ENCODE measurements at places on chromosomes 7 and 10.
A peak's percentile ranks its signal among the peaks of the same experiment; 100 is the strongest.

DNA sequence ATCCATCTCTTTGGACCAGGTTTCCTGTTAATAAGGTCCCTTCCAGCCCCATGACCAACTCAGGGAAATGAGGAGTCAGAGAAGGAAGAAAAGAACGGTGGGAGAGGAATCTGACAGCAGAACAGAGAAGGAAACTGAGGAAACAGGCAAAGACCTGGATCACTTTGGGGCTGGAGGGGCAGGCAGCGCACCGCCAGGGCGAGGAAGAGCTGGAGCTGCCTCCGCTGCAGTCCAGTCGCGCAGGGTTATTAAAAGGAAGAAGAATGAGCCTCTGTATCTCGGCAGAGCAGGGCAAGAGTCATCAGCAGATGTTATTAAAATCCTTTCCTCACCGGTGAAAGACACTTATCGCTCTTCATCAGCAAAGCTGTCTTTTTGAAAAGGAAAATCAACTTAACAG lies 37.7 kb upstream of the R3HCC1L start:
- no peak for DNase-seq

DNA sequence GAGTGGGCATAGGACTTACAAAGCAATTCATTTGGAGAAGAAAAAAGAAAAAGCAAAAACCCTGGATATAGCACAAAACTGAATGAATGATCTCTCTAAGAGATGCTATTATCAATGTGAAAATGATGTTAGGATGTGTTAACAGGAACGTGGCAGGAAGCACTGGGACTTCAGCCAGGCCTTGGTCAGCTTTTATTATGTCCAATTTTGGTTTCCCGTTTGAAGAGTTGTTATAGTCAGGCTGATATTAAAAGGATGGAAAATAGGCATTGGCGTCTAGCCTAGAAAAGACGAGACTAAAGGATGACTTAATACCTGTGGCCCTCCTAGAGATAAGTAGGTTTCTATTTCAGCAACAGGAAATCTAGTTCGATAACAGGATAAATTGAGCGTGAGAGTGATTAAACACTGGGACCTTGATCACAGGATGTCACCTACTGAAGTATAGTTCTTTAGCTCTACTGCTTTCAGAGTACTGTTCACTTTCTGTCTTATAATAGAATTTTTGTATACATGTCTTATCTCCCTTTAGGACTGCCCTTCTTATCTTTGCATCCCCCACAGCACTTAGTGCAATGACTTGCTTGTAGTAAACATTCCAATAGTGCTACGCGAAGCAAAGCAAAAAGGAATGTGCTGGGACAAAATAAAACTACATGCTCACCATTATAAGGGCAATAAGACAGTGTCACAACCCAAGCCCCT lies 99.8 kb upstream of the AGBL3 start:
- peak; percentile 61 for DNase-seq

- no peak for DNase-seq
Measured at GRCh38 chr10:102616066-102616770, 28.1 kb upstream of the TRIM8 start.

- no peak for DNase-seq
Measured at GRCh38 chr10:79936625-79937615, 12.0 kb downstream of the SFTPD start.

GRCh38 chr7:2958416-2959102 lies 85.1 kb downstream of the CARD11 start:
- no peak for DNase-seq

- DNase-seq: no peak
Measured at GRCh38 chr7:6392712-6393666, 54.8 kb downstream of the DAGLB start.

- DNase-seq: no peak
Measured at GRCh38 chr7:139259142-139259541, 28.1 kb downstream of the UBN2 start.

DNA sequence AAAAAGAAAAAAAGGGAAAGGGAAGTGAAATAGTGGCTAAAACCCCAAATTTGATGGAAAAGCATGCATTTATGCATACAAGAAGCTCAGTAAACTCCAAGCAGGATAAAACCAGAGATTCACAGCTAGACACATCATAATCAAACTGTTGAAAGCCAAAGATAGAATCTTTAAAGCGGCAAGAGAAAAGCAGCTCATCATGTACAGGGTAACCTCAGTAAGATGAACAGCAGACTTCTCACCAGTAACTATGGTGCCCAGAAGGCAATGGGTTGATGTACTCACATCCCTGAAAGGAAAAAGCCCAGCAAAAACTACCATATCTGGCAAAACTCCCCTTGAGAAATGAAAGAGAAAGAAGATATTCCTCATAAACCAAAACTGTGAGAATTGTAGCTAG lies 60.4 kb downstream of the TPST1 start:
- no peak for DNase-seq

DNA sequence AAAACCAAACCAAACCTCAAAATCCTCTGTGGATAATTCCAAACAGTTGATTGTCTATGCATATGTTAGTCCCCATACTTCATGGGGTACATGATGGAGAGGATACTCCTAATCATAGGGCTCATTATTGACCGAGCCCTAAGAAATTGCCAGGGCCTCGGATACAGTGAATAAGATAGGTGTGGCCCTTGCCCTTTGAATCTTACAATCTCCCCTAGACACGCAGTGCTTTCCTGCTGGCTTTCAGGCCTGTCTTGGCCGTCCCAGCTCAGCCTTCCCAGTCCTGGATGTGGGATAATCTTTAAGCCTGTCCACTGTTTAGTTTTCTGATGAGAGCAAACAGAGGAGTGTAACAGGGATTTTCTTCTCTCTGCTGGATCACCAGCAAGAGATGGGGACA lies 161.8 kb downstream of the TMEM178B start:
- no peak for DNase-seq

GRCh38 chr7:148116195-148116594 lies 474.4 kb upstream of the C7orf33 start:
- DNase-seq: no peak

DNA sequence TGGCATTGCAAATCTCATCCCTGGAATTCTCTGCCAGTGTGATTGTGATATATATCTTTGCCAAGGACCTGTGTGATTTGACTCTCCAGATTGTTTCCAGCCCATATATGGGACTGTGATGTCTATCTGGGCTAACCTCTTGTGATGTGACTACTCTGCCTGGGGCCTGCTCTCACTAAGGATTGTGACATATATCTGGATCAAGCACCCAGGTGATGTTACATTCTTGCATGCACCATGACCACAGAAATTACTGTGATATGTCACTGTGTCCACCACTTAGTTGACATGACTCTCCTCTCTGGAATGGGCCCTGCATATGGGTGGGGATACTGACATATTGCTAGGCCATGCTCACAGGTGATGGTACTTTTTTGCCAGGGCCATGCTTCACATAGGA lies 86.6 kb downstream of the ZNF736 start:
- DNase-seq: no peak

All from T-helper 2 cell (primary cell).